Psoas muscle (tissue), 8 donors: ENCODE measurements at places on chromosomes 7 and 10. TPM values are rescaled to one million over a fixed set of nuclear protein-coding genes. Genes with fewer than 3 reads are reported as not detected.

DNA sequence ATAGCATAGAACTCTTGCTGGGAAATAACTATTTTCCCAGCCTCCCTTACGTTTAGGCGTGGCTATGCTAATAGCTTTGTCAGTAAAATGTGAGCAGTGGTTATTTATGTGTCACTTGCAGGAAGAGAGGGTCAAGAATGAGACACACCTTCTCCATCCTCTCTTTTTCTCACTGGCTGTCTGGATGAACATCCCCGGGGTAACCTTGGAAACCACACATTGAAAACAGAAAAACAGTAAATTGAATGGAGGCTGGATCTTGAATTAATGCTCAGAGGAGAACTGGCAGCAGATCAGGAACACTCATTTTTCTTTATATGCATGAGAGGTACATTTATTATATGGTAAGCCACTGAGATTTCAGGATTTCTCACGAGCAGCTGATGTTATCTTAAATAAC, 127.6 kb downstream of the DNAJB9 start:
- DNase-seq: no peak

Gene HOXA4
- 12.5 TPM for polyA plus RNA-seq

DNA sequence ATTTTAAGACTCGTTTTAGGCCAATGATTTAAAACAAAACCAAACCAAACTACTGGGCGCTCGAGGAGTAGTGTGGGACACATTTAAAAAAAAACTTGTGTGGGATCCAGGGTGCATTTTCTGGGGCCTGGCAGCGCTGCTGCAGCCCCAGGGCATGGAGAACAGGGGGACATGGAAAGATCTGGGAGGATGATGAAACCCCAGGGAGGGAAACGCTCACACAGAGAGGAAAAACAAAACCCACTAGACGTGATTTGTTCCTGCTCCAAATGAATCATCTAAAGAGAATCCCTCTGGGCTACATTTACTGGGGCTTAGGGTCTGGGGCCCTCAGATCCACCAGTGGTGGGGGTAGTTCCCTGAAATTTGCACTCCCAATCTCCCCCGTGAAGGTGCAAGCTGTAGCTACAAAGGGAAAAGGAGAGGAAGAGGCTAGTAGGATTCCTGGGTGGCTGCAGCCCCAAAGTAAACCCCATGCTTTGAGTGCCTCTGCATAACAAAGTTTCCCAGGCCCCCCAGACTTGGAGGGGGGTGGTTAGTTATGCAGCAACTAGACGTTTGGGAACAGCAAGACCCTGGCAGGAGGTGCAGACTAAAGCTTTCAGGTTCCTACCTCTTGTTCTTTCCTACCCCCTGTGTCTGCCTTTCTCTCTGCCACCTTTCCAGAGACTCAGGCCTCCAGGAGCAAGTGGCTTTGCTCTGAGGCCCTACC, 14.5 kb upstream of the HOXA13 start:
- no peak for DNase-seq

- DNase-seq: no peak
These were observed 114.4 kb upstream of the TCERG1L start for GRCh38 chr10:131425752-131426533.

GRCh38 chr10:88892222-88892967, 12.3 kb downstream of the STAMBPL1 start:
- DNase-seq: no peak

- DNase-seq: no peak
These were observed 717.3 kb downstream of the XPNPEP1 start for GRCh38 chr10:109205929-109206585.

DNA sequence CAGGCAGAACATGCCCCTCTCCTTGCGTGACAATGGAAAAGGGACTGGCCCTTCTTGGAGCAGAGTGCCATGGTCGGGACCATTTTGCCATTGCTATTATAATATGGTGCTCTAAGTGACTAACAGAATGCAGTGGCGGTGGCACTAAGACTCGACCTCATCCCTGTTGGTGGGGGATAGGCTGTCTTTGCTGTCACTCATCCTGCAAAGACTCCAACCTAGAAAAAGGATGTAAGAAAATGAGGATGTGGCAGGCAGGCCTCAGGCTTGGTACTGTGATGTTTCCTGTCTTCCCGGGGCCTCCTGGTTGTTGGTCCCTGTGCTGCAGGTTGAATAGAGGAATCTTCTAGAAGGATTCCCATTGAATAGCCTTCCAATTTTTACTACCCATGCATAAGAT, 18.6 kb downstream of the BLNK start:
- no peak for DNase-seq
